ENCODE measurements at places on chromosomes 5 and 9. TPM values are rescaled to one million over a fixed set of nuclear protein-coding genes. Genes with fewer than 3 reads are reported as not detected.

Gene CD180
- 0.15 TPM for total RNA-seq

GRCh38 chr5:51386916-51387883 lies 4.0 kb downstream of the ISL1 start:
- H3K4me1 ChIP-seq = peaks cover 6% of the 10 kb centered on the region
- H3K27me3 ChIP-seq = no peaks in the 10 kb centered on the region
- H3K27ac ChIP-seq = no peak overlapping the region

- H3K27ac ChIP-seq = no peak overlapping the region
- DNase-seq = no peak
- H3K4me3 ChIP-seq = no peak overlapping the region
Measured at GRCh38 chr9:105252405-105252756, 7.9 kb downstream of the SLC44A1 start.

Gene TYRP1
- not detected for total RNA-seq

DNA sequence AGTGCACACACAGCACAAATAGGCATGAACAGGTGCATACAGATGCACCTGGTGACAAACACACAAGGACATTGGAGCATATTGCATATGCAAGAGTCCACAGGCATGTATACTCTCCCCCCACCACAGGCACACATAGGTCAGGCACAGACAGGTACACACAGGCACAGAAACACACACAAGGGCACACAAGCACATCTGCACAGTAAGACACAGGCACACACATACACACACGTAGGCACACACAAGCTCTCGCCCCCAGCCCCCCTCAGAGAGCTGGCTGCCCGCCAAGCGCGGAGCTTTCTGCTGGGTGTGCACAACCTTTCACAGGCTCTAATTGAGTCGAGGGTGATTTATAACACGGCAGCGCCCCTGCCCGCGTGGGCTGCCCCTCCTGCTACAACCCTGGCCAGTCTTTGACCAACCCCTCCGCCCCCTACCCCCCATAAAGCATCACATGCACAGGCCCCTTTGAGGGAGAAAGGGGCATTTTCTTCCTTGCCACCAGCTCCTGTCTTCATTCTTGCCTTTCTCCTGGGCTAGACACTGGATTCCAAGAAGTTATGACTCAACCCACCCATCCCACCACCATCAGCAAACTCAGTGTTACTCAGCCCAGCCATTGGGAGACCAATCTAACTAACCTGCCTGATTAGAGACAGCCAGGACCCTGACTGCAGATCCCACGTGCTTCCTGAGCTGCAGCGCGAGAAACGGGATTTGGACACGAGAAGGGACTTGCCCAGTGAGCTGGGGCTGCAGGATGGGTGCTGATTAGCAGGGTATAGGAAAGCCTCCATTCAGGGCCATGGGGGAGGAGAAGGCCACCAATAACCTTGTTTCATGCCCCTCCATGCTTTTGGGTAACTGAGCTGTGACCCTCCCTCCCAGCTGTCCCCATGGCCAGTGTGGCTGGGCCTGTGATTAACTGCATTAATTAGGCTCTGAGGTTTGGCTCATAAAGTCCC lies 42.8 kb upstream of the PSD2 start:
- no peak overlapping the region for H3K4me3 ChIP-seq
- no peaks in the 10 kb centered on the region for H3K27me3 ChIP-seq
- H3K36me3 ChIP-seq = no peaks in the 10 kb centered on the region
- peaks cover 1% of the 10 kb centered on the region for H3K4me1 ChIP-seq
- H3K27ac ChIP-seq = no peak overlapping the region

Gene ANKRD33B
- total RNA-seq = 0.93 TPM

GRCh38 chr9:71506821-71507220 lies 261.5 kb downstream of the CEMIP2 start:
- H3K36me3 ChIP-seq = no peaks in the 10 kb centered on the region
- no peak for DNase-seq
- no peaks in the 10 kb centered on the region for H3K27me3 ChIP-seq
- no peak overlapping the region for H3K4me3 ChIP-seq

GRCh38 chr9:96079779-96080178 lies 204.3 kb downstream of the ERCC6L2 start:
- H3K4me3 ChIP-seq = no peak overlapping the region
- no peak for DNase-seq
- H3K36me3 ChIP-seq = no peaks in the 10 kb centered on the region
- peaks cover 7% of the 10 kb centered on the region for H3K4me1 ChIP-seq
- H3K27ac ChIP-seq = peak overlapping the region; percentile 16

- no peaks in the 10 kb centered on the region for H3K4me1 ChIP-seq
- no peak overlapping the region for H3K27ac ChIP-seq
- no peaks in the 10 kb centered on the region for H3K27me3 ChIP-seq
Measured at GRCh38 chr5:55742778-55743177, 4.9 kb downstream of the DDX4 start.

Gene LEAP2
- 1.2 TPM for total RNA-seq

- H3K4me1 ChIP-seq = no peaks in the 10 kb centered on the region
- H3K4me3 ChIP-seq = no peak overlapping the region
- no peak overlapping the region for H3K27ac ChIP-seq
- H3K36me3 ChIP-seq = no peaks in the 10 kb centered on the region
- DNase-seq = no peak
Measured at GRCh38 chr5:16626696-16627264, 10.0 kb upstream of the RETREG1 start.

DNA sequence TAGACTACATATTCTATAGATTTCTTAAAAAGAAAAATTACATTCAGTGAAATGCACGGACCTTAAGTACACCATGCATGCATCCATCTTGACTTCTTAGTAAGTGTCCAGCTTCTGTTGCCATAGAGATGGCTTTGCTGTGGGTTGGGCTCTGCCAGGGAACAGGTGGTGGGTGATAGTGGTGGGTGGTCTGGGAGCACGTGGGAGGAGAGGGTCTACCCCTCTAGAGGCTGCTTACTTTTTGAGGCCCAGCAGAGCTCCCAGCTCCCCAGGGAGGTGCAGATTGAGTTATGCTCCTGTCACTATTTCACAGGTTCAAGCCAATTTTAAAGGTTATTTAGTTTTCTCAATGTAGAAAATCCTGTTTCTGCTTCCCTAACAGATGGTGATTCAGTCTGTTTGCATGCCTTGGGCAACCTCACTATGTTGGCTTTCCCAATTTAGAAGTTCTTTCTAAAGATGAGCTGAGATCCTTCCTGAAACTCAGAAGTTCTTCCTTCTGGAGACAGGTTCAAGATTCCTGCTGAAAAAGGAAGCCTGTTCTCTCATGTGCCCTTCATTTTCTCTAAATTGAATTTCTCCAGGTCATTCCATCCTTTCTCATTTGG lies 107.4 kb upstream of the LHFPL2 start:
- no peak overlapping the region for H3K27ac ChIP-seq
- no peak for DNase-seq
- H3K36me3 ChIP-seq = no peaks in the 10 kb centered on the region
- no peak overlapping the region for H3K4me3 ChIP-seq
- peaks cover 4% of the 10 kb centered on the region for H3K4me1 ChIP-seq

DNA sequence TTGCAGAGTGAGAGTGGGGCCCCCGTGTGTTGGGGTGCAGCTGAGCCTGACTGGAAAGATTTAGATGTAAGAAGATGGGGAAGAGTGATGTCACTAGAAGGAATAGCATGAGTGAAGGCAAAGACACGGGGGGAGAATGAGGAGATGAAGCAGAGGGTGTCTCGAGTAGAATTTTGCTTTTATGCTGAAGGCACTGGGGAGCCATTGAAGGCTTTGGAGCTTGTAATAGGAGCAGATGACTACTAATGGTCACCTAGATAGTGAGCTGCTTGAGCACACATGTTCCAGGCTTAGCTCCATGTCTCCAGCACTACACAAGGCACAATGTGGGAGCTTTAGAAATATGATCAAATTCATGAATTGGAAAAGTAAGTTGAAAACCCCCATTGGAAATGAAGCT lies 32.1 kb downstream of the COL15A1 start:
- H3K36me3 ChIP-seq = no peaks in the 10 kb centered on the region
- H3K4me1 ChIP-seq = peaks cover 6% of the 10 kb centered on the region
- no peak for DNase-seq

GRCh38 chr5:171599411-171599810 lies 180.0 kb downstream of the FGF18 start:
- no peak overlapping the region for H3K4me3 ChIP-seq
- no peak overlapping the region for H3K27ac ChIP-seq
- H3K36me3 ChIP-seq = no peaks in the 10 kb centered on the region
- H3K4me1 ChIP-seq = no peaks in the 10 kb centered on the region

DNA sequence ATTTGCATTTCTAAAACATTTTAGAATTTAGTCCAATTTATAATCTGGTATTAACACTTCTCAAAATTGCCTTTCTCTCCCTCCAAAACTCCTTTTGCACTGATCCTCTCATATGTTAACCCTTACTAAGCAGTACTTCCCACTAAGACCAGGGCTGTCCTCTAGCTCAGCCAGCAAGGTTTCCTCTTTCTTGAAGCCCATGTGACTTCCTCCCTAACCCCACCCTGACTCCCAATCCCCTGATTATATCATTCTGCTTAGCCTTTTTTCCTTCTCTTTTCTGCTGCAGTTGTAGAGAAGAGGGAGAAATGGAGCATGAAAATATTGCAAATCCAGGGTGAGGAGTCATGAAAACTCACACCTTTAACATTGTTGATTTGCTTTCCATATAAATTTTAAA lies 241.7 kb downstream of the MCTP1 start:
- no peaks in the 10 kb centered on the region for H3K36me3 ChIP-seq
- no peak overlapping the region for H3K27ac ChIP-seq
- DNase-seq = no peak
- no peak overlapping the region for H3K4me3 ChIP-seq

DNA sequence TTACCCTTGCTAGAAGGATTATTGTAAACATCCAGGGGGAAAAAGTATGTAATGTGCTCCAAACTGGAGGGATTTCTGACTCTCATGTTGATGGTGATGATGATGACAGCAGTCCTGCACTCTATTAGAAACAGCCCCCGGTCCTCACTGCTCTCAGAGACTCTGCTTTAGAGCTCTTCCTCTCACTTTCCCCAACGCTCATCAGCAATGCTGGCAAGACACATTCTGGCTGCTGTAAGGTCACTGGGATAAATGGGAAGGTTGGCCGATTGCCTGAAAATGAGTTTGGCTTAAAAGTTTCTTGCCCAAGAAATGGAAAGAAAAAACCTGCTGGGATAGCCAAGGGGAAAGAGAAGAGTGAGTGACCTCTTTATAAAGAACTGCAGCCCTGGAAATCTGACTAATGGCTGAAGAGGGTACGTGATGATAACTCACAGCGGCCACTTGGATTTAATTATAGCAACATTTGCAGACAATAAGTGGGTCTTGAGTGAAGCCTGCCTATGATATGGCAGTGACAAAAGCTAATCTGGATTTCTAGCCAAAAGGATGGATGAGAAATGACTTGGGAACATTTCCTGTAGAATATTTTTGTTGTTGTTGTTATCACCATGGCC lies 235.8 kb downstream of the TMEM38B start:
- no peaks in the 10 kb centered on the region for H3K36me3 ChIP-seq
- no peaks in the 10 kb centered on the region for H3K27me3 ChIP-seq
- no peak overlapping the region for H3K4me3 ChIP-seq
- no peak overlapping the region for H3K27ac ChIP-seq
- no peak for DNase-seq

- H3K27ac ChIP-seq = no peak overlapping the region
- no peak overlapping the region for H3K4me3 ChIP-seq
- no peak for DNase-seq
- H3K27me3 ChIP-seq = no peaks in the 10 kb centered on the region
Measured at GRCh38 chr5:135020111-135020895, 13.7 kb downstream of the PITX1 start.

Gene TMEM174
- total RNA-seq = not detected

DNA sequence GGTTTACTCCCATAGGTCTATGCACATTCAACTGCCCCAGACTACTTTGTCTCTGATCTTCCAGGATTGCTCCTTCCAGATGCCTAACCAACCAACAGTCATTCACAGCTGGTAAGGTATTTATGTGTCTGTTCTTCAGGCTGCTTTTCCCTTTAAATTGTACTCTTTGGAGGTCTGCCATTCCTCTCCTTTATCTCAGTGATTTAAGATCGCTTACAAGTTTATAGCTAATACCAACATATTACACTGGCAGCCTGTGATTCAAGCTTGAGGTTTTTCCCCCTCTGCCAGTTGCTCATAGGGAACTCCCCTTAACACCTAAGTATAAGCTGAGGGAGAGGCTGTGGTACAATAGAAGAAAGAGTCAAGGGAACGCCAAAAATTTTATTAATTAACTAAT lies 711.7 kb upstream of the EDIL3 start:
- no peak overlapping the region for H3K27ac ChIP-seq
- no peak for DNase-seq
- H3K36me3 ChIP-seq = no peaks in the 10 kb centered on the region
- no peaks in the 10 kb centered on the region for H3K4me1 ChIP-seq
- no peak overlapping the region for H3K4me3 ChIP-seq

- DNase-seq = no peak
- H3K4me3 ChIP-seq = no peak overlapping the region
- H3K27ac ChIP-seq = no peak overlapping the region
- no peaks in the 10 kb centered on the region for H3K27me3 ChIP-seq
Measured at GRCh38 chr5:93800988-93801811, 59.8 kb upstream of the POU5F2 start.

- H3K36me3 ChIP-seq = no peaks in the 10 kb centered on the region
- no peaks in the 10 kb centered on the region for H3K27me3 ChIP-seq
- peak overlapping the region; percentile 100 for H3K27ac ChIP-seq
- H3K4me1 ChIP-seq = peaks cover 21% of the 10 kb centered on the region
- DNase-seq = no peak
- H3K4me3 ChIP-seq = peak overlapping the region; percentile 95
Measured at GRCh38 chr5:139295346-139296057, 2.0 kb downstream of the MATR3 start.

Gene ADAMTS12
- total RNA-seq = 5.5 TPM

Gene EPB41L4A
- 3.8 TPM for total RNA-seq

DNA sequence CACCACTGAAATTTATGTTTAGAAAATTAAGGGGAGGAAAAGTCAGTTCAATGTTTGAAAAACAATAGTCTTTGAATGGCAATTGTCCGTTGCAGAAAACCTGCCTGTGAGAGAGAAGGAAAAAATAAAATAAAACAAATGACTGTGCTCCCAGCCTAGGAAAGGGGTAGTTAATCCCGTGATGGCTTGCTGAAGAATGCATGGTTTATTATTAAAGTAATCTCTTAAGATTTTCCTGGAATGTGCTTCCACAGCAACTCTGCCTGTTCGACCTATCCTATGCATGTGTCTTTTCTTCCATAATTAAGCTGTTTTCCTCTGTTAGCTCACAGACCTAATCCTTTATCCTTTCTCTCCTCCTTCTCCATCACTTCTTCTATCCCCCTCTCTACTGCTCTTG lies 2.4 kb upstream of the DAB2 start:
- no peak overlapping the region for H3K4me3 ChIP-seq
- no peak overlapping the region for H3K27ac ChIP-seq
- H3K36me3 ChIP-seq = no peaks in the 10 kb centered on the region
- H3K4me1 ChIP-seq = peaks cover 11% of the 10 kb centered on the region
- no peaks in the 10 kb centered on the region for H3K27me3 ChIP-seq
- DNase-seq = no peak

Gene N4BP3
- total RNA-seq = 0.48 TPM

DNA sequence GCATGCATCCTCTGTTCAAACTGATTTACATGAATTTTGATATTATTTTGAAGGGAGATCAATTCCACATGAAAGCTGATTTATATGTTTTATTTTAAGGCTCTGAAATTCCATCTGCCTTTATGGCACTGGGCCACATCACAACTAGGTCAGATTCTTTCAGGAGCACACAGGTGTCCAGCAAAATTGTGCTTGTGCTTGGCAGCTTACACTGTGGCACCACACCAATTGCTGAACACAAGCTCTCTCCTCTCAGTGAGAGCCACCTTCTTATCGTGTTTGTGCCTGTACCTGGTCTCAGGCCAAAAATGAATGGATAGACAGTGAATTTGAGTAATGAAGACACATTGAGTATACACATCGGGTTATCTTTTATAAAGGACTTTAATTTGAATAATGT lies 200.4 kb downstream of the CDH10 start:
- H3K4me1 ChIP-seq = no peaks in the 10 kb centered on the region
- H3K36me3 ChIP-seq = no peaks in the 10 kb centered on the region
- no peak for DNase-seq
- H3K27ac ChIP-seq = no peak overlapping the region
